Transverse colon (tissue), 4 donors: ENCODE measurements at places on chromosomes 3 and 15. TPM values are rescaled to one million over a fixed set of nuclear protein-coding genes. Genes with fewer than 3 reads are reported as not detected.

The FAM81A gene
- 8.4 TPM for total RNA-seq

The CYP1A2 gene
- total RNA-seq, result not detected

The CFAP100 gene
- not detected for total RNA-seq

The CSK gene
- total RNA-seq, result 59.7 TPM

DNA sequence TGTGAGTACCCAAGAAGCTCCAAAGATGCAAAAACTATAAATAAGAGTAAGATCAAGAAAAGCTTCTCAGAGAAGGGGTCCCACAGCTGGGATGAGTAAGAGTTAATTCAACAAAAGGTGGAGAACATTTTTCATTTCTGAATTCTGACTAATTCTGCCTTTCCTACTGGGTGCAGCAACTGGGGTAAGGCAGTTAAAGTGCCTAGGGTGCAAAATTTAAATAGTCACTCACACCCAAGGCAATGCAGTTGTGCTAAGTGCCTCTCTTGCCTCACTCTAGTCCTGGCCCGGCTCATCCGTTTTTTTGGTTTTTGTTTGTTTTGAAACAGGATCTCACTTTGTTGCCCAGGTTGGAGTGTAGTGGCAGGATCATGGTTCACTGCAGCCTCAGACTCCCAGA is 240.2 kb downstream of the TP63 start:
- no peaks in the 10 kb centered on the region for H3K4me1 ChIP-seq
- no peak overlapping the region for H3K27ac ChIP-seq
- no peaks in the 10 kb centered on the region for H3K36me3 ChIP-seq
- H3K27me3 ChIP-seq, result no peaks in the 10 kb centered on the region
- DNase-seq, result no peak

DNA sequence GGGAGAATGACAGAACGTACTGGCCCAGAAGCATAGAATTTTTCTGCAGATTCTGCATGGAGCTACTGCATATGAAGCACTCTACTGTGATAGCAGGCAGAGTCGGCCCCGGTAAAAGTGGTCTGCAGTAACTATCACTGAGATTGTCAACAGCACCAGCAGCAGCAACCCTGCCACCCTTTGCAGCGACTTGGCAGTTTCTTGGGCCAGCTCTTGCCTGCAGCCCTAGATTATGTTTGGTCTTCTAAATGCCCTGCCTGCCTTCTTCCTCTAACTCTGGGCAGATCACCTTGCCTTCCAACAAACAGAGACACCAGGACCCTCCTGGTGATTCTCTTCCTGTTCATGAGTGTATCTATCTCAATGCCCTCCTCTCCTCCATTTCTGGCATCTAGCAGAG is 129.1 kb upstream of the ABHD17C start:
- DNase-seq, result no peak
- H3K27ac ChIP-seq, result no peak overlapping the region
- H3K4me1 ChIP-seq, result no peaks in the 10 kb centered on the region
- H3K36me3 ChIP-seq, result no peaks in the 10 kb centered on the region

DNA sequence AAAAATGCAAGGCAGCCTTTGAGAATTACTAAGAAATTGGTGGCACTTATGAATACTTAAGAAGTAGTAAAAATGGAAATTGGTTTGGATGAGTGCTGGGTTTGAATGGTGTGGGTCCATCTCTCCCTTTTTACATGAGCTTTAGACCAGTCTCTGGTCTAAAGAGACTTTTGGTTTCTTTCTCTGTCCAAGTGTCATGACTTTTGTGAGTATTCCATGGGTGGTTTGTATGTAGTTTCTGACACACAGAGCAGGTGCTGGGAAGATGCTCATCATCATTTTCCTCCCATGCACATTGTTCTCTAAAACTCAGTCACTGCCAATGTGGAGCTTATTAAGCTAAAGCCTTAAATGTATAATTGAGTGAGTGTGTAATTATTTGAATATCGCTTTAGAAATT is 63.5 kb downstream of the KAT2B start:
- H3K4me3 ChIP-seq, result no peak overlapping the region
- no peaks in the 10 kb centered on the region for H3K27me3 ChIP-seq
- no peaks in the 10 kb centered on the region for H3K4me1 ChIP-seq

DNA sequence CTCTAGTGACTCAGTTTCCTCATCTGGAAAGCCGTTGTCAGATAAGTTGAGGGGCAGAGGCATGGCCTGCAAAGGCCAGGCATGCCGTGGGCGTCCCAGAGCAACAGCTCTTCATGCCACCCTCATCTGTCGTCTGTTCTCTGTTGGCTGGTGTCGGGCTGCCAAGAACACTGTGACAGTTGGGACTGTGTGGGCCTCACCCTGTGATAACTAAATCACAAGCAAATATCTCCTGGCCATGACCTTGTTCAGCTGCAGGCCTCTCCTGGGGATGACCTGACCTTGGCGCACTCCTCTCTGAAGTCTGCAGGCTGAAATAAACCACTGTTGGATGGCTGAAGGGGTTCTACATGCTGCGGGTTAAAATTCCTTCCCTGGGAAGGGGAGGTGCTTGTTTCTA is 145.9 kb downstream of the SHQ1 start:
- H3K4me3 ChIP-seq, result no peak overlapping the region
- no peaks in the 10 kb centered on the region for H3K36me3 ChIP-seq
- no peaks in the 10 kb centered on the region for H3K4me1 ChIP-seq
- H3K27me3 ChIP-seq, result no peaks in the 10 kb centered on the region
- DNase-seq, result no peak

DNA sequence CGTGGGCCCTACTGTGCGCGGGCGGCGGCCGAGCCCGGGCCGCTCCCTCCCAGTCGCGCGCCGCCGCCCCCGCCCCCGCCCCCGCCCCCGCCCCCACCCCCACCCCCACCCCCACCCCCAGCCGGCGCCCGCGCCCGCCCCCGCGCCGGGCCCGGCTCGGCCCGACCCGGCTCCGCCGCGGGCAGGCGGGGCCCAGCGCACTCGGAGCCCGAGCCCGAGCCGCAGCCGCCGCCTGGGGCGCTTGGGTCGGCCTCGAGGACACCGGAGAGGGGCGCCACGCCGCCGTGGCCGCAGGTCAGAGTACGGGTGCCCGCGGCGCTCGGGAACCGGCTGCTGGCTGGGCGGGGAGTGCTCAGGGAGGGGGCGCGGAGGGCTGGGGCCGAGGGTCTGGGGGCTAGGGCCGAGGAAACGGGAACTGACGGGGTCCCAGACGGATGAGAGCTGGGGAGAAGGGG is 1.1 kb upstream of the PPARG start:
- H3K4me1 ChIP-seq, result peaks cover 16% of the 10 kb centered on the region
- peak overlapping the region; percentile 64 for H3K4me3 ChIP-seq
- H3K36me3 ChIP-seq, result no peaks in the 10 kb centered on the region
- H3K27me3 ChIP-seq, result peaks cover 26% of the 10 kb centered on the region
- H3K27ac ChIP-seq, result peak overlapping the region; percentile 92
- peak; percentile 54 for DNase-seq

DNA sequence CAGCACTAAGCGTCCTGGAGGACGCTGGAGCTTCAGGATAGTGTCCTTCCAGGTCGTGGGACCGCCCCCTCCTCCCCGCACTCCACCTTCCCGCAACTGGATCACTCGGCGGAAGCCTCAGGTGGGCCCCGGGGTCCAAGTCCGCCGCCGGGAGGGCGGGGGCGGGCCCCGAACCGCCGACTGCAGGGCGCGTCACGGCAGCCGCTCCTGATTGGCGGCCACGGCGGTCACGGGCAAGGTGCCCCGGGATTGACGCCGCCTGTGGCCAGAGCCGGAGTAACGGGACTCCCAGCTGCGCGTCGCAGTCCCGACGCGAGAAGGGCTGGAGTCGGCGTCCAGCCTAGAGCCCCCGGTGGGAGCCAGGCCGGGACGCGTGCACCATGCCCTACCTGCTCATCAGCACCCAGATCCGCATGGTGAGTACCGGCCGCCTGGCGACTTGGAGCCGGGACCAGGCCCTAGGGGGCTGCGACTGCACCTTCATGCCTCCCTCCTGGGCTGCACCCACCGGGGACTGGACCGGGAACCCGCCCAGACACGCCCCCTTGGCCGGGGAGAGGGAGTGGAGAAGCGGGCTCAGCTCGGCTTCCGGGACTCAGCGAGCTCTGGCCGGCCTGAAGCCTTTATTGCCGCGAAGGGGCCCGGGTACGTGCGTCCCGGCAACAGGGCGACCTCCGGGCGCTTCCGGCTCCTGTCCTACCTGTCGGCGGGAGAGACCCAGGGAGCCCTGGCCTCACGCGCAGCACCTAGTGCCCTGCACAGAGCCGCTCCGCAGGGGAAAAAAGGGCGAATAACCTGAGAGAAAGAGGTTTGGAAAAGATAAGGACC is at the start of gene GCHFR:
TSS of gene GCHFR (plus strand) at position 268 of the 828 bp plus-strand sequence. CDS start at position 381, 113 bp downstream.
- peak; percentile 90 for DNase-seq
- H3K36me3 ChIP-seq, result no peaks in the 10 kb centered on the region
- peak within 1 kb of the TSS; percentile 89 for H3K27ac ChIP-seq
- H3K4me1 ChIP-seq, result peaks cover 47% of the 10 kb centered on the region
- H3K4me3 ChIP-seq, result peak within 1 kb of the TSS; percentile 47

GRCh38 chr3:16697443-16698147 is 92.4 kb upstream of the DAZL start:
- H3K27me3 ChIP-seq, result no peaks in the 10 kb centered on the region
- H3K4me3 ChIP-seq, result no peak overlapping the region
- DNase-seq, result no peak
- H3K4me1 ChIP-seq, result no peaks in the 10 kb centered on the region
- H3K36me3 ChIP-seq, result no peaks in the 10 kb centered on the region

GRCh38 chr3:158109295-158109803 is 540 bp upstream of the RSRC1 start:
- H3K4me3 ChIP-seq, result peak overlapping the region; percentile 75
- DNase-seq, result no peak
- H3K27ac ChIP-seq, result peak overlapping the region; percentile 87
- peaks cover 52% of the 10 kb centered on the region for H3K27me3 ChIP-seq

GRCh38 chr15:27665002-27665401 is 434.1 kb downstream of the OCA2 start:
- no peak overlapping the region for H3K4me3 ChIP-seq
- H3K27ac ChIP-seq, result no peak overlapping the region
- H3K4me1 ChIP-seq, result no peaks in the 10 kb centered on the region

DNA sequence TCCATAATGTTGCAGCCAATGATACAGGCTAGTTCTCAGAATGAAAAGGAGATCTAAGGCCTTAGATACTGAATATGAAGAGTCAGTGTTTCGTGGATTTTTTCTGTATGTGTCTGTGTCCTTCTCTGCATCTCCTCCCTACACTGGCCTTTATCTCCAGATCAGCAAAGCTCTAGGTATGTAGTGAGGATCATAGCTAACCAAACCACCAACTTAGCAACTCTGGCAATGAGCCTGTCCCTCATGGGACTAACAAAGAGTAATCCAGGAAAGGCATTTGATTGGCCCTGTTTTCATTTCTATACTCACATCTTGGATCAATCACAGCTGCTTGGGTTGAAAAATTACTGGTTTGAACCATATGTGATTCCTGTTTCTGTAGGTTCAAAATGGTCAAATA is 18.6 kb upstream of the CNTN3 start:
- H3K4me1 ChIP-seq, result no peaks in the 10 kb centered on the region
- no peaks in the 10 kb centered on the region for H3K36me3 ChIP-seq
- H3K27me3 ChIP-seq, result no peaks in the 10 kb centered on the region
- H3K27ac ChIP-seq, result no peak overlapping the region
- H3K4me3 ChIP-seq, result no peak overlapping the region
- no peak for DNase-seq

DNA sequence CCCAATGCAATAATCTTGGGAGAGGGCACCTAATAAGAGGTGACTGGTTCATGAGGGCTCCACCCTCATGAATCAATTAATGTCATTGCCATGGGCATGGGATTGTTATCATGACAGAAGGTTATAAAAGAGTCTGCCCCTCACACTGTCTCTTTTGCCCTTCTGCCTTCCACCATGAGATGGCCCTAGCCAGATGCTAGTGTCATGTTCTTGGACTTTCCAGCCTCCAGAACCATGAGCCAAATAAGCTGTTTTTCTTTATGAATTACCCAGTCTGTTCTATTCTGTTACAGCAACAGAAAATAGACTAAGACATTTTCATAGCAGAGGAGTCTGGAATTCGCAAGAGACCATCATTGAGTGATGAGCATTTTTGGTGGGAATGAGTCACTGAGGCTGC is 16.0 kb upstream of the RAD18 start:
- no peak overlapping the region for H3K4me3 ChIP-seq
- H3K4me1 ChIP-seq, result peaks cover 4% of the 10 kb centered on the region
- H3K27me3 ChIP-seq, result peaks cover 8% of the 10 kb centered on the region
- H3K36me3 ChIP-seq, result no peaks in the 10 kb centered on the region
- no peak overlapping the region for H3K27ac ChIP-seq
- no peak for DNase-seq

DNA sequence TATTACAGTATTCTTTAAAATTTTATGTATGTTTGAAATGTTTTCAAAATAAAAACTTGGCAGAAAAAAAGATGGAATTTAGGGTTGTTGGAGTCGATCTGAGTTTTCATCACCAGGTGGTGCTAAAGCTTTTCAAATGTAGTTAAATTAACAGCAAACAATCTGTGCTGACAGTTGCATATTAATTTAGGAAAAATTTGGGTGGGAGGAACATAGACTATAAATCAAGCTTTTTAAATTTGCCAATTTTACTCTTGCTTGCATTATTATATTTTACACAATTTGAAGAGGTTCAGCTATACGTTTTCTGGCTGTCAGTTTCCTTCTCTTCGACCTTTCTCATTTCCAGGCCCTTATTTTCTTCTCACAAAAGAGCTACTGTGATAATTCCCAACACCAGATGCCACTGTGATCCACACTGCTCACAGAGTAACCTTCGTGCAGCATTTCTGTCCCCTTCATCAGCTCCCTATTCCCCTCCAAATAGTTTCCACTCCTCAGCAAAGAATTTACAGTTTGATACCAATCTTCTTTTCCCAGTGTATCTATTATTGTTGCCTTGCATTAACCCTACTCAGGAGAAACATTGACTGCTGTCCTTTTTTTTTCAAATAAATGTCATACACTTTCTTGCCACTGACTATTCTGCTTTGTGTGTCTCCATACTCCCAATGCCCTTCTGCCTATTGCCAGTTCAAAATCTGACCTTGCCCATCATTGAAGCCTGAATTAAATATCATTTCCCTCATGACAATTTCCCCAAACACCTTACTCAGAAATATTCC is 53.4 kb upstream of the EIF5A2 start:
- H3K4me3 ChIP-seq, result no peak overlapping the region
- peaks cover 10% of the 10 kb centered on the region for H3K4me1 ChIP-seq
- no peak for DNase-seq
- H3K36me3 ChIP-seq, result no peaks in the 10 kb centered on the region

GRCh38 chr15:70609889-70610288 is 153.5 kb downstream of the UACA start:
- H3K4me1 ChIP-seq, result peaks cover 23% of the 10 kb centered on the region
- H3K36me3 ChIP-seq, result no peaks in the 10 kb centered on the region
- no peak overlapping the region for H3K27ac ChIP-seq
- H3K27me3 ChIP-seq, result no peaks in the 10 kb centered on the region
- DNase-seq, result no peak
- H3K4me3 ChIP-seq, result no peak overlapping the region

GRCh38 chr15:88535607-88536313 is 10.7 kb downstream of the DET1 start:
- no peak for DNase-seq
- H3K4me1 ChIP-seq, result peaks cover 6% of the 10 kb centered on the region
- no peaks in the 10 kb centered on the region for H3K36me3 ChIP-seq
- no peak overlapping the region for H3K27ac ChIP-seq
- H3K27me3 ChIP-seq, result no peaks in the 10 kb centered on the region
